ENCODE measurements at places on chromosomes 1 and 21.

DNA sequence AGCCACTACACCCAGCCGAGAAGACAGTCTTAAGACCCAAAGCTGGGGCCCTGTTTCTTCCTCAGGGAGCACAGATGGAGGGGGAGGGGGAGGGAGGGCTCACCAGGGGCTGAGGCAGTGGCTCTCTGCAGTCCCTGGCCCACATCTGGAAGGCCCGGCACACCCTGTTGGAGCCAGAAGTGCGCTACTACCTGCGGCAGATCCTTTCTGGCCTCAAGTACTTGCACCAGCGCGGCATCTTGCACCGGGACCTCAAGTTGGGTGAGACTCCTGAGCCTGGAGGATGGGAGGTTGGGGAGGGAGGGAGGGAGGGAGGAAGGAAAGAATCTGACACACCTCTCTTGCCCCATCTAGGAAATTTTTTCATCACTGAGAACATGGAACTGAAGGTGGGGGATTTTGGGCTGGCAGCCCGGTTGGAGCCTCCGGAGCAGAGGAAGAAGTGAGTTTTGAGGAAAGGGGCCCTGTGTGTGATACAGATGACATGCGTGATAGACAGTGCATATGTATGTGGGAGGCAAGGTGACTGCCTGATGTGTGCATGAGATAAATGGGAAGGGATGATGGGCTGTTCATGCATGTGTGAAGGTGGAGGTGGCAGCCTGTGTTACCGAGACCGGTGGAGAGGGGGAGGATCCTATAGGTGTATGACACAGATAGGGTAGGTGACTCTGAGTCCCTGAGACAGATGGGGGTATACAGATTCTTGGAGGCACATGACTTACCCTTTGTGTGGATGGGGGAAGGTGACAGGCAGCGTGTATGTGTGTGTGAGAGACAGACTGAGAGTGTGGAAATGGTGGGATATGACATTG, 1.5 kb downstream of the PLK3 start:
- peak; percentile 45 for DNase-seq

DNA sequence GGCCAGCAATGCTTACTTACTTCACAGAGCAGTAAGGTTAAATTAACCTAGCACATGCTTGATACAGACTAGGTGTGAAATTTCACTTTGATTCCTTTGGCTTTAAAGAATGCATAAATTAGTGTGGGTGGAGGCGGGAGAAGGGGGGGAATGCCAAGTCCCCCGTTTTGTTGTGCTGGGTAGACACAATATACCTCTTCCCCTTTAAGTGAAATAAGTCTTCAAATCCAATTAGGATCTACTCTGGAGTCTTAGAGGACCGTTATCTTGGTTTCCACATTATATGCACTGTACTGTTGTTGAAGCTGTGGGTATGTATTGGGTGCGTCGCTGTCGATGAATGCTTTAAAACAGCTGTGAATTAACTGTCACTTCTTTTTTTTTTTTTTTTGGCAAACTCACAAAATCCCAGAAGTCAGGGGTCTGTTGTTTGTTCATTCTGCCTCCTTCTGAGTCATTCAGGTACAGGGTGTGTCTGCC, 1.6 kb upstream of the S1PR1 start:
- no peak for DNase-seq

DNA sequence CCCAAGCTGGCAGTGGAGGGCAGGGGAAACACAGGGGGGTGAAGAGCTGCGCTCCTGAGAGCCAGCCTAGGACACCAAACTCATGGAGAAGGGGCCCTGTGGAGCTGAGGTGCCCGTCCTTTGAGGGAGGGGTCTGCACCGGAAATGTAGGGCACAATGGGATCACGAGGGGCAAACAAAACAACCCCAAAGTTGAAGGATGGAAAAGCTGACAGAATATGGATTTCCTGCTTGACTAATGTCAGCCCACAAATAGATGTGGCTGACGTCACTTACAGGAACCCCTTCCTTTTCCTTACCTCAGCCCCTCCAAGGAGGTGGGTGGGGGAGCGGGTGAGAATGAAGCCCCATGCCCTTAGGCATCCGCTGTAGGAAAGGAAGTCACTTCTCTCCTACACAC, 110.9 kb downstream of the KCNN3 start:
- no peak for DNase-seq

GRCh38 chr1:245983294-245983967, 523.6 kb downstream of the SMYD3 start:
- DNase-seq, result no peak

DNA sequence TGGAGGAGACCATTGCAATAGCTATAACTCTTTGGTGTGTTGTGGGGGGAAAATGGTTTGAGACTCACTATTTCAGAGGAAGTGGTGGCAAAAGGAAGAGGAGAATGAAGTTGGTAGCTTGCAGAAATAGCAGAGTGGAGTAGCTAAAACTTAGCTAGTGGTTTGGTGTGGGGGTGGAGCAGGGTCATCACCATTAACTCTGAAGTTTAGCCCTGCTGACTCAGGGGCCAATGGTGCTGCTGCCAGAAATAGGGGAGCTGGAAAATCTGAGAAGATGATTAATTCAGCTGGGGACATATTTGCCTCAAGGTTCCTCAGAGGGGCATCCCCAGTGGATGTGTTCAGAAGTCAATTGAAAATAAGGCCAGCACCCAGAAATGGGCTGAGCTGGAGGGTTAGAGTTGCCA, 65.4 kb downstream of the RUNX1 start:
- DNase-seq, result no peak

- no peak for DNase-seq
Observed at GRCh38 chr1:216898801-216899200, 175.6 kb upstream of the ESRRG start.

DNA sequence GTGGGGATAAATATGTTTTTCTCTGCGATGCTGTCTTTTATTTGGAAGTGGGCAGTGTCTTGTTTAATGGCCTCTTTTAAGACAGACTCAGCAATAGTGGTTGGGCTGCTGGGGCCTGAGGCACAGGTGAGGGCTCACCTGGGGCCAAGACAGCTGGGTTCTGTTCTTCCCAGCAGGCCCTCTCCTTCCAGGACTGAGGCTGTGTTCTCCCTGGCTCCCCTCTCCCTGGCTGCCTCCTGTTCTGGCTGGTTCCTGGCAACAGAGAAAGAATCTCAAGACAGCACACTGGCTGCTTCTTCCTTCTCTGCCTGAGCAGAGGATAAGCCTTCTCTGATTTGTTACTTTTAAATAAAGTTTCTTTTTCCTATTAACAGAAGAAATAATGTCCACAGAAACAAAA, 7.4 kb upstream of the GRHL3 start:
- no peak for DNase-seq

DNA sequence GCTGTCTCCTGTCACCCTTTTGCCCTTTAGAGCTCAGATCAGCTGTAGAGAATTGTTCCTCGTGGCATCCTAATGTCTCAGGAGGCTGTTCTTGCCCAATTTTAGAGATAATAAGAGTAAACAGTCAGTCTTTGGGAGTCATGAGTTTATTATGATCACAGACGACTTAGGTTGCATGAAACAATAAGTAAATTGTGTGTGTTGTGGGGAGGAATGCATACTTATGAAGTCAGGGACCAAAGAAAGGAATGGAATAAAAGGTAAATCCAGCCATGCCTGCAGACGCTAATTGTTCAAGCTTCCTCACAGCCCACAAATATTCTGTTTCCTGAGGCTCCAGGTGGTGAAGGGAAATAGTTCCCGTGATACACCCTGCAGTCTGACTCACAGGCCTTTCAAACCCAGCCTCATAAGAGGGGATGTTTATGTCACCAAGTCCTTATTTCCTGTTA, 897 bp downstream of the EPHX4 start:
- no peak for DNase-seq

GRCh38 chr1:218664385-218665170, 319.4 kb downstream of the TGFB2 start:
- no peak for DNase-seq

GRCh38 chr1:10704368-10704882, 92.0 kb downstream of the CASZ1 start:
- DNase-seq, result no peak

DNA sequence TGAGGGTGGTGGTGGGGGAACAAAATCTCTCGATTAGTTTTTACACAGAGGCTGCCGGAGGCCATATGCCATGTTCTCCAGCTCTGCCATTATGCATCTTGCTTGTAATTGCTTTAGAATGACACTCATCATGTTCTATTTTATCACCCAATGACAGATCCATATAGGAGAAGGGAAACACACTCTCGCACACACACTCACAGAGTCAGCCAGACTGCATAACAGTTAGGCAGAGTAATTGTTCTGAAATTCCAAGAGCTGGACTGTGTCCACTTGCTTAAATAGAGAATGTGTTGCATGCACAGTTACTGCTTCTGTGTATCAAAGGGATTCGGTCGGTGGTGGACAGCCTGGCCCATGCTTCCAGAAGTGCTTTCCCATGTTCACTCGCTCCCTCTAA, 30.6 kb downstream of the KCND3 start:
- no peak for DNase-seq

DNA sequence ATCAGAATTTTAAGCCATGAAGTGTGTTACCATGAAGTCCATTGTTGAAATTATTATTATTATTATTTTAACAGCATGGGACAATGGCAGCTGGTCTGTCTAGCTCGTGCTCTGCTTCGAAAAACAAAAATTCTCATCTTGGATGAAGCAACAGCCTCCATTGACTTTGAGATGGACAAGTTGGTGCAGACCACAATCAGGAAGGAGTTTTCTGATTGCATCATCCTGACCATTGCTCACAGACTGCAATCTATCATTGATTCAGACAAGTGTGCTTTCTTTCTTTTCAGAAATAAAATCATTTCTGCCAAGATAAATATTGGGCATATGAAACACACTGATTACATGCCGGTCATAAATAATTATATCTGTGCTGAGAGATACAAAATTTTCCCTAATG, 21.0 kb downstream of the HSPA13 start:
- DNase-seq, result no peak

GRCh38 chr1:113983826-113984225, 4.6 kb downstream of the OLFML3 start:
- DNase-seq, result no peak
